Activated CD8-positive, alpha-beta memory T cell treated with anti-CD3 and anti-CD28 coated beads, Interleukin-2, amount 50 U/mL, for 48 hours (primary cell): ENCODE measurements at places on chromosomes 2 and 18.

DNA sequence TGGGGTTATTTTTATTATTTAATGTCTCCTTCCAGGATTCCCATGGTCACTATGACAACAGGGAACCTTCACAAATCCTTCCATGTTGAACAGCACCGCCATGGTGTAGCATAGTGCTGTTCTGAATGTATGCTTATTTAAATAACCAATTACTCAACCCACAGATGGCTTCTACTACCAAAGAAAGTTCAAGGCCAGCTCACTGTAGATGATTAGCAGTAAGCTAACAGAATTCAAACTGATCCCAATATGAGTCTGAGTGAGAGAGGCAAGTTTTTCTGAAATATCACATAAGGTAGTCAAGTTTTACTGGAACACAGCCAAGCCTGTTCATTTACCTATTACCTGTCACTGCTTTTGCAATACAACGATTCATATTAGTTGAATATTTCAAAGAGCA, 51.2 kb downstream of the CLASP1 start:
- DNase-seq = no peak

DNA sequence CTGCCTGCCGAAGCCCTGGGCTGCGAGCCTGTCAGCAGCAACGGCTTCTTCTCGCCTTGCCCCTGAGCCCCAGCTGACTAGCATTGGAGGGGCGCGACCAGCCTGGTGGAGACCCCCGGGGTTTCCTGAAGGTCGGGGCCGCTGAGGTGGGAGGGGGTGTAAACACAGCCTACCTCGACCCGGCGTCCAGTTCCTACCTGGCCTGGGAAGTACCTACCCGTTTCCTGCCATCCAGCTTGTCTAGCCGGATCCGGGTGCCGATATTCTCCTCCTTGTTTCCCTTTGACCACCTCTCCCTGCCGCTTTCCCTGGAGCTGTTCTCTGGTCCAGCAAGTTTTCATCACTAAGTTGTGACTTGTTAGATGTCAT, 511 bp downstream of the MOB4 start:
- peak; percentile 65 for DNase-seq

DNA sequence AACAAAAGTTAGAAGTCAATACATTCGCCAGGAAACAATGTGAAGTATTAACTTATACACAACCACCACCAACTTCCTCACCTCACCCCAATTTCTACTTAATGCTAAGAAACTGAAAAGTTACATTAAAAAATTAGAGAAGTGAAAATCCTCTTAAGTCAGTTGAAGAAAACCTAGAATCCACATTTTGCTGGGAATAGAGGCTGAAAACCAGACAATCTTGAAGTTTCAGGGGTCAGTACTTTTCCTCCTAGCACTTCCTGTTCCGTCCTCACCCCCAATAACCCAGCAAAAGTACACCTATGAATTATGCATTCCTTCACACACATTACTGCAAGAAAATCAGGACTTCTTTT, 6.3 kb downstream of the YES1 start:
- no peak for DNase-seq

DNA sequence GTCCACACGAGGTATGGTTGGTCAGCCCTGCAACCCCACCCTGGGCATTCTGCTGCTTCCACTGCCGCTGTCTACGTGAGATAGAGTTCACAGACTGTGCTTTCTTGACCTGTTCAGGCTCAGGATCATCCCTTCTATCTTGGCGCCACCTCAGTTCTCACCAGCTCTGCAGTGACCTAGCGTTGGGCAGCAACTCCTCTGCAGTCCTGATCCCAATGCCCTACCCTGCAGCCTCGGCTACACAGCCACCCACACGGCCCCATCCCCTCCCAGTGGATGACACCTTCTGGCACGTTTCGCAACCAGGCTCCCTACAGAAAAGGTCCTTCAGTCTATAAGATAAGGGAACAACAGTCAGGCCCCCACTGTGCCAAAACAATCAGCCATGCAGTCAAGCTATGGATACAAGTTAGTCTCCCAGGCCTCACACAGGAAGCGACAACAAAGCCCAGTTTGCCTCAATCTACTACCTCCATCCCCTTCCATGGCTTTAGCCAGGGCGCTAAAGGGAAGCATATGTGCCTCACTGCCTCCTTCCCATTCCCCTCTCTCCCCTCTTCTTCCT, 317.9 kb upstream of the PKDCC start:
- no peak for DNase-seq

DNA sequence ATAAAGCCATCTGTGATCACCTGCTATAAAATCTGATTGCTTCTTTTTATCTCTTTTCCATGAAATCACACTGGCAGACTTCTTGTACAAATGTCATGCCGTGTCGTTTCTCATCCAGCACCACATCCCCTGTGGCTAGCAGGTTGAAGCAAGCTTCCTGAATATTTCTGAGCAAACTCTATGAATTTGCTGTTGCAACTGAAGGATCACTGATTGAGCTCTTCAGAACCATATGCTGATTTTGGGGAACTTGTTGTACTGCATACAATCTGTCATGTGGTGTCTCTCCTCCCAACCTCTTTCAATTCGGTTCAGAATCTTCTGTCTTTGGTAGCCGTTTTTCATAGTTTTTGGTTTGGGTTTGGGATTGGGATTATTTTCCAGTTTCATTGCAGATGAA, 57.7 kb upstream of the RBMS1 start:
- DNase-seq = no peak

DNA sequence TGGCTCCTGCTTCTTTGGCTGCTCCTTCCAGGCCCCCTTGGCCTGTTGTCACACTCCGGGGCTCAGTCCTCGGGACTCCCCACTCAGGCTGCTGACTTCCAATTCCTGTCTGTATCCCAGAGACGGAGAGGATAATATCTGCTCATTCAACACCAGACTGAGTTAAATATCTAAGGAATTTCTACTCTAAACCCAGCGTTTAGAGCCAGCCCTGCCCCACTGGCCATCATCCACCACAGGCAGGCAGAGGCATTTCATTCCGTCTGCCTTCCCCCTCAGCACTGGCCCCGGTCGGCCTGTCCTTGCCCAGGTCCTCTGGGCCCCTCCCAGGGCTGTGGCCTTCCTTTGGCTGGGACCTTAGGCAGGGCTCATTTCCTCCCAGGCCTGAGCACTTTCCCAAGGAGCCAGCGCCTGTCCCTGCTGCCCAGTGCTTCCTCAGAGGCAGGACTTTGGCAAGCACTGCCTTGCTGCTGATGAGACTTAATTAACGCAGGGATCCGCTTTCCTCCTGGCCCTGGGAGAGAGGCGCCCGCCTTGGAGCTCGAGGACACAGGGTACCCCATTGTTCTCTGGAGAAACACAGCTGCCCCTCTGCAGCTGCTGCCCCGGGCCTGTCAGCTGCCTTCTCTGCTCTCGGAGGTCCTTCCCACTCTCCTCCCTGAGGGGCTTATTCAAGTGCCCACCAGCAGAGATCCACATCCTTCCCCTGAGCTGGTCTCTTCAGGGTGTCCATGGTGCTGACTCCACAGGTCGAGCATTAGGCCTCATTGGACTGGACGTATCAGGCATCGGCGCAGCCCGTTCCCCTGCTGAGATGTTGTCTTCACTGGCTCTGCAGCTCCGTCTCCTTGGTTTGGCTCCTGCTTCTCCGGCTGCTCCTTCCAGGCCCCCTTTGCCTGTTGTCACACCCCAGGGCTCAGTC, 42.8 kb downstream of the ATOH8 start:
- DNase-seq = no peak

DNA sequence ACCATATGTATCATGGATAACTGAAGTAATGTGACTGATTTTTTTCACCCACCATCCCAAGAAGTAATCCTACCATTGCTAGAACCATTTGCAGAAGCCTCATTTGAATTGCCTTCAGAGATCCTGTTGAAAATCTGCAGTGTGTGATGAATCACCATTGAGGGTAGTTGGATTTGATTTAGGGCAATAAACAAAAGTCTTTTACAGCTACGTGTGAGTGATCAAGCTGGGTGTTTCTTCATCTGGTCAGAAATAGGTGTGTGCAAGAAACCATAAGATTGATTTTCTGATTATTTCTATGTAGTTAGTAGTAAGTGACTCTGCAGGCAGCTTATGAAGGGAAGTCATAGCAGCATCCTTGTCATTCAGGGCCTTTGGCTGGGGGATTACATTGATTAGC, 159.6 kb downstream of the MGAT5 start:
- no peak for DNase-seq

DNA sequence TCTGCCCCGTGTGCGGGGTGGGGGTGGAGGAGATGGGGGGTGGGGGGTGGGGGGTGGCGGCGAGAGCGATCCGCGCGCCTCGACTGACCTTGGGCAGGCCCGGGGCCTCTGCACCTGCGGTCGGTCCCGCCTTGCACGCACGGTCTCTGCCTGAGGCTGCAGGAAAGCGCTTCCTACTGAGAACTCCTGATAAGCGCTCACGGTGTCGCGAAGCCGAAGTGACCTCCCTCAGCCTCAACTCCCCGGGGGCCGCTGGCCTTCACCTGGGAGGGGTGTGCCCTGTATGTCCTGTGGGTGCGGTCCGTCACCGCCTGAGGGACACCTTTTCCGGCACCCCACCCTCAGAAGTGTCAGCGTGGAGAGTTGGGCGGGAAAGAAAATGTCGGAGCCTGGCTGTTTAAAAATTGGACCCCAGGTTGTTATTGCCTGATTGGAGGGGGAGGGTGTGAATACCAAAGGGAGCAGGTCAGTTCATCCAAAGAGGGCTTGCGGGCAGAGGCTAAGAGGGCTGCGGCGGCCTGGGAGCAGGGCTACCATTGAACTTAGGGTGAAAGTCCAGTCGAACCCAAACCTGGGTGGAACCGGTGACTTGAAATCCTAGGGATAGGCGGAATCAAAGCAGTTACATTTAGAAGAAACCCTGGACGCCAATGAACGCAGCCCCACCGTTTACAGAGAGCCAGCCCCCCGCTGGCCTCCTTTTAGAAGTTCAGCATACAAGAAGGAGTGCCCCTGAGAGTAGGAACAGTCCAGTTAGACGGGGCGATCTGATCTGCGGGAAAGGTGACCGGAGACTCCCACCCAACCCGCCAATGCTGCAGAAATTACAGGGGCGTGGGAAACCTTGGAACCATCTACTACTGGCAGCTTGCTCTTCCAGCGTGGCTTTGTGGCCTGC, 1.2 kb downstream of the MAL start:
- no peak for DNase-seq

DNA sequence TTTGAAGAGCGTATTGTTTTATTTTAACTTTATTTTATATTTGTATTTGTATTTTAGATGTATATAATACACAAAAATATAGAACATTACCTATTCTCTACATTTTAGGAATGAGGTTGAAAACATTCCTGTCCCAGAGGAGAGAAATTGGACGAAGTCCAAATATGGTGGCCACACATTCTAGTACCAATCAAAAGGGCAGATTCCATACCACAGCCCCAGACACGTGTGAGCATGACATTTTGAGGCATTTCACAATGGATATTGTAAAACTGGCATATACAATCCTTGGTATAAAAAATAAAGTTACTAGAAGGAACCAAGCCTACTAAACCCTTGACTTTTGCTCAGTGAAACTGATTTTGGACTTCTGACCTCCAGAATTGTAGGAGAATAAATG, 50.6 kb downstream of the C2orf76 start:
- DNase-seq = no peak

DNA sequence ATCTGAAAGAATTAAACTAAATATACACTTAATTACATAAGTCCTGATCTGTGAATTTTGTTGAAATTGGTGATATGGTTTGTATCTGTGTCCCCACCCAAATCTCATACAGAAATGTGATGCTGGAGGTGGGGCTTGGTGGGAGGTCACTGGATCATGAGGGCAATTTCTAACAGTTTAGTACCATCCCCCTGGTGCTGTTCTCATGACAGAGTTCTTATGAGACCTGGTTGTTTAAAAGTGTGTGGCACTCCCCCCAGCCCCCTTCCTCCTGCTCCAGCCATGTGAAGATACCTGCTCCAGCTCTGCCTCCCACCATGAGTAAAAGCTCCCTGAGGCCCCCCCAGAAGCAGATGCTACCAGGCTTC, 18.7 kb downstream of the FEZ2 start:
- DNase-seq = no peak

- DNase-seq = no peak
Measured at GRCh38 chr2:238488347-238488826, 61.7 kb downstream of the ASB1 start.

DNA sequence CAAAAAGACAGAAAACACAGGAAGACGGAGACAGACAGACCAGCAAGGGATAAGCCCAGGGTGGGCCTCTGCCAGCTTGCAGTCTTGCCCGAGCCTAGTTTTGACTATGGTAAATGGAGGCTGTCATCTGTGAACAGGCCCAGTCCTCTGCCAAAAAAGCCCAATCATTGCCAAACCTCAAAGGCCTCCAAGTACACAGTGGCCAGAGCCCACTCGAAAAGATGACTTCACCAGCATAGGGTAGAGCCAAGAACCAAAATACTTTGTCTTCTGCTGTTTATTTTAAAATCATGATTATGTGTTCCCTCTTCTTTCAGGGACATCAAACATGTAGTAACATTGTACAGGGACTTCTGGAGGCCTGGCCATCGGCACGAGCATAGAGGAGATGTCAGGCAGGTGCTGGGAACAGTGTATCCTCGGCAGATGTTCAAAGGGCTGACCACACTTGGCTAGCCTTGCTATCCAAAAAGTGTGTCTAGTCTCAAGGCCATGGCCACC, 66.0 kb downstream of the TTC32 start:
- DNase-seq = no peak

GRCh38 chr2:159459279-159459678, 157.1 kb downstream of the BAZ2B start:
- DNase-seq = no peak
